Effector memory CD8-positive, alpha-beta T cell (primary cell): ENCODE measurements at places on chromosomes 3 and 15.

GRCh38 chr3:23644099-23644498, 161.7 kb upstream of the UBE2E1 start:
- no peak for DNase-seq

- no peak for DNase-seq
Observed at GRCh38 chr3:125232401-125232800, 19.9 kb upstream of the SLC12A8 start.

- DNase-seq = no peak
Observed at GRCh38 chr3:59306436-59306835, 256.6 kb upstream of the CFAP20DC start.

- DNase-seq = no peak
Observed at GRCh38 chr3:49157289-49157688, 8.8 kb downstream of the CCDC71 start.

GRCh38 chr3:147963711-147964110, 554.5 kb downstream of the ZIC1 start:
- DNase-seq = no peak

- no peak for DNase-seq
Observed at GRCh38 chr3:8565376-8565775, 63.8 kb downstream of the LMCD1 start.

DNA sequence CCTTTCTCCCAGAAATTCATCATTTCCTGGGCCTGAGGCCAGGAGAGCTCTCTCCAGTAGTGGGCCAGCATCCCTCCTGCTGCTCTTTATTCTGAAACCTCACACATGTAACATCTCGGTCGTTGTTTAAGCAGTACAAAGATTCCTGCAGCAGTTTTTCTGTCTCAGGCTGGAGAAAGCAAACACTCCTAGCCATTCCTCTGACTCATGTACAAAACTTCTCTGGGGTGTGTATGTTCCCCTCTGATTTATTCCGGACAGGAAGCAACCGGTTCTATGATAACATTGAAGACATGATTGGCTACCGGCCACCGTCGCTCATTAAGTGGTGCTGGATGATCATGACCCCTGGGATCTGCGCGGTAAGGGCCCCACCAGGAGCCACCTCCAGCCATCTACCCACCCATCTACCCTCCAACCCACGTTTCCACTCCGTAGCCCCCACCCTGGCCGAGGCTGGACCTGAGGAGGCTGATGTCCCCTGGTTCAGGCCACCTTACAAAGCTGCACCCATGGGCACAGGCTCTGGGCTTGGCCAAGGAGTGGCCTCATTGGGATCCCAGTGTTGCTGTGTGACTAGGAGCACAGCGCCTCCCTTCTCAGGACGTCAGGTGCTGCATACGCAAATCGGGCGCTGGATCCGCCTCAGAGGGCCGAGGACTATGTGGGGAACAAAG, 58.6 kb upstream of the SLC6A1 start:
- DNase-seq = no peak

DNA sequence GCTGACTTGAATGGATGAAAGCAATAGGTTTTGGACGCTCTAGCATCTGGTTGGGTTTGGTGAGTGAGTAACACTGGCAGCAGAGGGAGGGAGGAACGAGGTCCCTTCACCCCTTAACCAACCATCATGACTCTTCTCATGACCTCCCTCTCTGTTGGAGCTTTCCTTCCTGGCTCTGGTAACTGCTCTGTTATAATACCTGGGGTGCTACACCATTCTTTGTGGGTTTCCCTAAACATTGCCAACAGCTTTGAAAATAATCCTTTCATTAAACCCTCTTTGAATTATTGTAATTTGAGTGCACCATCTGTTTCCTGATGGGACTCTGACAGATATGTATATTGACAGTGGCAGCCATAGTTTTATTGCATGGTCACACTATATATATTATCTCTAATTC, 146.2 kb upstream of the PTPRG start:
- DNase-seq = no peak

DNA sequence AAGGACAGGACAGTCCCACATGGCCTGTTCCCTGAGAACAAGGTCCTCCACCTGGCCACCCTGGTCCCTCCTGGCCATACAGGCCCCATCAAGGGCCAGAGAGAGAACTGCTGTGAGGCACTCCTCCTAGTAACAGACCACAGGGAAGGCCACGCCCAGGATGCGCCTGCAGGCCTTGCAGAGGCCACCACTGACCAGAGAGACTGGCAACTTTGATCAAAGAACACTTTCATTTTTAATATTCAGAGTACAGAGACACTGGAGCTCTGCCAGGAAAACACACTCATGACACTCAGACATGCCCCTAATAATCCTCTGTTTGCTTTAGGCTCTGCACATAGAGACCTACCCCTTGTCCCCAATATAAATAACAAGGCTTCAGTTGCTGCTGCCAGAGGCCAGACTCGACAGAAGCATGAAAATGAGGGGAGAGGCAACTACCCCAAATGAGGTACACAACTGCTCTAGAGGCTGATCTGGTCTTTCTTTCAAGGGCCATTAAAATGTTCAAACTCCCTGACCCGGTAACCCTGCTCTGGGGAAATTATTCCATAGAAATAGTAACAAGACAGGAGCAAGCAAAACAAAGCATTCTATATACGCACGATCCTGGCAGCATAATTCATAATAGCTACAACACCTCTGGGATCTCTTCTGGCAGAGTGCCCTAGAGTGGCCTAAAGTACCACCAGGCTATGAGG, 44.8 kb downstream of the CCDC12 start:
- no peak for DNase-seq

DNA sequence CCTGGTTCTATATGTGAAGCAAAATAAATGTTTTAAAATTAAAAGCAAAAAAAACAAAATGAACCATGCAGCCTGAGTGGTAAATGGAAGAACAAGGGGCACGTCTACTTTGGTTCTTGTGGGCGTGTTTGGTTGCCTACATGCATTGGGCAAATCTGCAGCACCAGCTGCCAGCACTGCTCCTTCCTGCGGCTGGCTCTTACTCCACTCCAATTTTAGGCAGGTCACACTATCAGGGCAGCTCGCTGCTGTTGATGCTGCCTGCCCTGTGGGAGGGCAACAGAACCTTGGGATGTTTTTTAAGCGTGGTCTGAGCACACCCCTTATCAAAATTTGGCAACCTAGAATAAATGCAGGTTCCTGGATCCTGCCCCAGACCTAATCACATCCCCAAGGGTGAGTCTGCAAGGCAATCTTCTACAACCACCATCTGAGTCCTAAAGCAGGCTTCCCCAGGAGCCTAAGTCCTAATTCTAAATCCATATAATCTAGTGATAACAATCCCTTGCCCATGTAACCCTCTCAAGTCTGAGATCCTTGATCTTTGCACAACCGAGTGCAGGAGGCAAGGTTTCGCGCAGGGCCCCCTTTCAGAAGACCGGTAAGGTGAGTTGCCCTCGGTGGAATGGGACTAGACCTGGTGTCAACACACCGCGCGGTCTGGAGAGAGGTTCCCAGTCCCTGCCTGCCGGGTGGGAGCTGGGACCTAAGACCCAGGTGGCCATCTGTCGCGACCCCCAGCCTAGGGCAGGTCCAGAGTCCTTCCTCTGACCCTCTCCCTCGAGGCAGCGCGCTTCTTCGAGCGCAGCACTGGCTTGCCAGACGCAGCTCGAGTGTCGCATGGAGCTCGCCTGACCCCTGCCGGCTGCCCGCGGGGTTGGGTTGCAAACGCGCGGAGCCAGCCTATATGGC, 15.9 kb downstream of the IVD start:
- peak; percentile 84 for DNase-seq

- DNase-seq = peak; percentile 20
Observed at GRCh38 chr3:38137615-38138348, 679 bp upstream of the MYD88 start.

DNA sequence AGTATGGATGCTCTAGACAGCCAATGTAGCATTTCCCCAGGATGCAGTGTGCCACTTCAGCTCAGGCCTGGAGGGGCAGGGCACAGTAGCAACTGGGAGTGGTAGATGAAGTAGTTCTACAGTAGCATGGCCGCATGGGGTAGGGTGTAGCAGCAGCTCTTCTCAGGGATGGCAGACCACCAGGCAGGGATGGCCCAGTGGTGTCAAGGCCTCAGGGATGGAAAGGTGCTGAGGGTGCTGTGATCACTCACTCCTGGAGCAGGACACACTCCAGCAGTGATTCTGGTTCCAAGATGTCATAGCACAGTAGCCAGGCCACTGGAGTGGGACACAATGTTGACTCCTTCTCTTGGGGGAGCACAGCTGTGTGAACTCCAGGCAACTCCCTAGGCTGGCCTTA, 210.9 kb upstream of the LYSMD4 start:
- DNase-seq = no peak

DNA sequence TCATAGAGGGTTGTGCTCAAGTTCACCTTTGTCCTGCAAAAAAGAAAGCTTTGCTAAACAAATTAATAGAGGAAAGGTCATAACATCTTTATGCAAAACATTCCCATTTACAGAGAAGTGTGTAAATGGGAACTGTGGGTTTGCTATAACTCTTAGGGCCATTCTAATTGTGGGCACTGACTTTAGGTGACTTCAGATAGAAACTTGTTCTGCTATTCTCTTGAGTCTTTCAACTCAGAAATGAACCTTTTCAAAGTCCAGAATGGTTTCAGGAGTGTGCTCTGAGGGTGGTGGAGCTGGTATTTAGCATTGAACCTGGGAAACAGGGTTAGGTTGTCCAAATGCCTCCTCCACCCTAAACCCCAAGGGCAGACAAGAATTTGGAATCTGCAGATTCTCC, 34.0 kb downstream of the SPTSSB start:
- DNase-seq = no peak

- DNase-seq = no peak
Observed at GRCh38 chr3:112718516-112718915, 77.6 kb upstream of the CCDC80 start.

GRCh38 chr15:68815598-68815997, 5.1 kb downstream of the ANP32A start:
- DNase-seq = no peak

GRCh38 chr15:100686725-100687473, 84.5 kb downstream of the ASB7 start:
- DNase-seq = no peak

GRCh38 chr15:68484696-68485400, 52.9 kb upstream of the ITGA11 start:
- no peak for DNase-seq

DNA sequence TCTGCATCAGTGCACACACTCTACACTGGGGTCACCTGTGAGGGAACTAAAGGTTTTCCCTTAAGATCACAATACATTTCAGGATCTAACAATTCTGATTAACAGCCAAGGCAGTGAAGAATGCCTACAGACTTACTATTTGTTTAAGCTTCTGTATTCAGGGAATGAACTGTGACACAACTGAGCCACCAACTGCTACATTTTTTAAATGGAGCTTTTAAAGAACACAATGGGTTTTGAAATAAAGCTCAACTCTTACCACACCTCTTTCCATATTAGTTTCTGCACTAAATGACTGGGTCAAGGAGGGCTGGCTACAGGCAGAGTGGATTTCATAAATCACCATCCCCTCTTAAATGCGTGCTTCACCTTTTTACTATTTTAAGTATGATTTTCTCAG, 100.2 kb downstream of the TMCC1 start:
- DNase-seq = no peak

- DNase-seq = no peak
Observed at GRCh38 chr3:4644951-4645350, 151.8 kb downstream of the ITPR1 start.

- no peak for DNase-seq
Observed at GRCh38 chr3:194162070-194162678, 26.2 kb downstream of the HES1 start.

- DNase-seq = no peak
Observed at GRCh38 chr15:41544650-41545015, 576 bp upstream of the RPAP1 start.

GRCh38 chr3:122680475-122681283, at the start of gene PARP14:
TSS of gene PARP14 (plus strand) at chr3:122680839. CDS start at chr3:122680884, 45 bp downstream.
- peak; percentile 54 for DNase-seq

DNA sequence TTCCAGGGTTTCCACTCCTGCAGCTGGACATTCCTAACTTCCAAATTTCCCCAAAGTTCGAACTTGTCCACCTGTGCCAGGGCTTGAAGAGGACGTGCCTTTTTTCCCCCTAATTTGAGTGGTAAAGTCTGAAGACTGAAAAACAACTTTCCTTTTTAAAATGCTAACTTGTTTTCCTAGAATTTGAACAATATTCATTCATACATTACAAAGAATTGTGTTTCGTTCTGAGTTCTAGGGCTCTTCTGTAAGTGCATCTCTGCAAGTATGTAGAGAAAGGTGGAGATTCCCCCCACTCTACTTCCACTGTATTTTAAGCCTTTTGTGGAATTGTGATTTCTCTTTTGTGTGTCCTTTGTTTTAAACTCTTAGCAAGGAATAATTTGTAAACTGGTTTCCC, 9.4 kb downstream of the DPH3 start:
- no peak for DNase-seq

- no peak for DNase-seq
Observed at GRCh38 chr3:110750201-110750600, 321.4 kb upstream of the NECTIN3 start.

DNA sequence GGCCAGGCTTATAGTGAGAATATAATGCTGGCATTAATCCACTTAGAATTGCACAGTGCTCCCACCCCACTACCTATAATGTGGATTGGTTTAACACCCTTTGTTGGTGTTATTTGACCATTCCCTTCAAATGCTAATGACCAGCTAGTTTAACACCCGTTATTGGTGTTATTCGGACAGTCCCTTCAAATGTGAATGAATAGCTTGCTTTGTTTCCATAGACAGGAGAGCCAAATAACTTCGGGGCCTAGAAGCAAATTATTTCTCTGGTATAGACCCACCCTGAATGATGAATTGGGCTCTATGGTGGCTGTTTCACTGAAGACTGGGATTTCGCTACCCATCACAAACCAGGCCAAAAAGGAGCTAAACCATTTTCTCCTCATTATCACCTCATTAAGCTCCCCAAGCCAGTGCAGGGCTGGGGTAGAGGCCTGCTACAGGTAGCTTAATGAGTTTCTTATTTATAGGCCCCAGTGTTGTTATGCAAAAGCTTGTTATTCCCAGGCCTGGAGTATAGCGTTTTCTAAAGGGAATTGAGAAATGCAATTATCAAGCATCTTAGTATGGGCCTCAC, 494.1 kb upstream of the DPH6 start:
- DNase-seq = no peak

DNA sequence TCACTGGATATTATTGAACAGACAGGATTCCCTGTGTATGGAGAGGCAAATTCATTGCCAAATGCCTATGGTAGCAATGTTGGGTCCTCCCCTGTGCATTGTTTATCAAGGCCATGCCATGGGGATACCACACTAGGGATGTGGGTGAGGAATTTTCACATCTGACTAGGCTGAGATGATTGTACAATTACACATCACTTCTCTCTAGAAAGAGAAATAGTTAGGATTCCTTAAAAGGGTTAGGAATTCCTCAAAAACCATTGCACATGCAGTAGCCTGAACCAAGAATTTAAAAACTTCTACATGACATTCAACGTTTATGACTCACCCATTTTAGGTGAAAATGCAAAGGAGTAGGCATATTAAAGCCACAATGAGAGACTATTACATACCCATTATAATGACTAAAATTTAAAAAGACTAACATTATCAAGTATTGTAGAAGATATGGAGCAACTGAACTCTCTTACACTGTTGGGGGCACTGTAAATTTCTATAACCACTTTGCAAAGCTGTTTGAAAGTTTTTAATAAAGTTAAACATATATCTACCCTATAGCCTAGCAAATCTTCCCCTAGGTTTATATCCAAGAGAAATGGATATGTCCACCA, 175.9 kb downstream of the THRB start:
- no peak for DNase-seq

GRCh38 chr15:66730168-66731021, 28.4 kb downstream of the SMAD6 start:
- DNase-seq = no peak
